ENCODE measurements at places on chromosomes 3 and 15. TPM values are rescaled to one million over a fixed set of nuclear protein-coding genes. Genes with fewer than 3 reads are reported as not detected.

GRCh38 chr3:186368176-186368575, 6.1 kb upstream of the DGKG start:
- no peak for DNase-seq

DNA sequence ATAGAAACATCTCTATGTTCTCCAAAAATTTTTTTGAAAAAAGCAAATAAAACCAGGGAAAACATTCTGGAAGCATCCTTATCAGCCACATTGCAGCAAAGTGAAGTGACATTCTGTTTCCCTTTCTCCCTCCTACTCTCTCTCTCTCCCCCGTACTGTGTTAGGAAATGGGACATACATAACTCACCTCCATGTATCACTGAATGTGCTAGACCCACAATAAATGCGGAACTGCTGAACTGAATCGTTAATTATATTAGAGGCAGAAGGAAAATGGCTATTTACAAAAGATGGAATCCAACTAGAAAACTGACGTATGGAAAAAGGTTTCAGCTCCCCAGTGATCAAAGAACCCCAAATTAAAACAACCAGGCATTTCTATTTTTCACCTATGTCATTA, 129.8 kb downstream of the MINAR1 start:
- no peak for DNase-seq

DNA sequence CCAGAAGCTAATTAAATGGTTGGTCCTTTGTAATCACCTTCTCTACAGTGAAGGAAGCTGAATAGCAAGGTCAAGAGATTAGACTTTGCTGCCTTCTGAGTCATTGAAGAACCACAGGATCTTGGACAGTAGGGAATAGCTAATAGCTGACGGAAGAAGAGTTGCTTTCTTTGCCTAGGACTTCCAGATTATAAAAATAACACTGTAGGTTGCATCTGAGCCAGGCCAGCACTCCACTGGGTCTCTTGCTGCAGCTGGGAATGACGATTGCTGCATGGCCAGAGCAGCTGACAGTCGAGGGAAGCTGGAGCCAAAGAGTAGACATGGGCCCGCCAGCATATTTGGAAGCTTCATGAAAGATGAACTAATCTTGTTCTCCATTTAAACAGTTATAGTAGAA, 81.5 kb upstream of the KCNMB2 start:
- peak; percentile 79 for DNase-seq

- no peak for DNase-seq
Measured at GRCh38 chr3:106745344-106746168, 631.7 kb upstream of the CCDC54 start.

GRCh38 chr3:132720228-132720627, 2.0 kb downstream of the NPHP3 start:
- DNase-seq = no peak

DNA sequence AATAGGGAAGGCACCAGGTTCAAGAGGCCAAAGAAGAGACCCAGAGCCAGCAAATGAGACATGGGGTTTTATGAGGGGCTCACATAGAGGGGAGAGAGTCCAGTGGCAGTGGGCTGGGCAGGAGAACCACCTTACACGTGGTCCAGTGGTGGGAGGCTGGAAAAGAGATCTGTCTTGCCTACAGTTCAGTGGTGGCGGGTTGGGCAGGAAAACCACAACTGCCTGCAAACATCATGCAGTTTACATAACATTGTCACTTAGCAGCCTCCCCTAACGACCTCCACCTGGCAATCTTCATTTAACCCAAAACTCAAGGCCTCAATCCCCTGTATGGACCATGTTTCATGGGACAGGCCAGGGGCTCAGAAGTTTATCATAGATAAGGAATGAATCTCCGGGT, 29.1 kb downstream of the CRYGS start:
- DNase-seq = no peak

DNA sequence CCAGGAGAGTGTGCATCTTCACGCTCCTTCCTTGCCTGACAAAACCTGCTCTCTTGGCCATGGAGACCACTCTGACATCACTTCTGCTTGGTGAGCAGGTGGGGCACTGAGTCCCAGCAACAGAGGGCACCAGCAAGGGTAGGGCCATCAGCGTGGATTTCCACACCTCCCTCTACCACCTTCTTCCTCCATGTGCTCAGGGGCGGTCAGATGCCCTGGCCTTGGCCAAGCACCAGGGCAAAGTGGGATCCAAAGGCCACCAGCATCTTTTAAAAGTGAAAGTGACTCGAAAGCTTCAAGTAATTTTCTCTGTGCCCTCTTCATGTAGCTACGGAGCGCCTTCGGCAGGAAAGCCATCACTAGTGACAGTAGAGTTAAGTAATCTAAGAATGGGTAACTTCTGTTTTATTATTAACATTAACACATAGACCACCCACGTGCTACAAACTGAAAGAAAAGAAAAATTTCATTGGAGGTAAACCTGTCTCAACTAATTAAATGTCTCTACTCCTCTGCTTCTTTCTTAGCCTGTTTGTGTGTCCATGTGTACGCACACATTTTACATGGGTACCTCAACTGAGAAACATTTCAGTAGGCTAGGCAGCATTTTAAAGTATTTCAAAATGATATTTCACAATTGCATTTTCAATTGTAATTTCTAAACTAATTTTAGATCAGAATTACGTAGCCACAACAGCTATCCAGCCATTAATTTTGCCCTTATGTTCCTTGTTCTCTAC, 57.9 kb downstream of the CHSY1 start:
- no peak for DNase-seq

DNA sequence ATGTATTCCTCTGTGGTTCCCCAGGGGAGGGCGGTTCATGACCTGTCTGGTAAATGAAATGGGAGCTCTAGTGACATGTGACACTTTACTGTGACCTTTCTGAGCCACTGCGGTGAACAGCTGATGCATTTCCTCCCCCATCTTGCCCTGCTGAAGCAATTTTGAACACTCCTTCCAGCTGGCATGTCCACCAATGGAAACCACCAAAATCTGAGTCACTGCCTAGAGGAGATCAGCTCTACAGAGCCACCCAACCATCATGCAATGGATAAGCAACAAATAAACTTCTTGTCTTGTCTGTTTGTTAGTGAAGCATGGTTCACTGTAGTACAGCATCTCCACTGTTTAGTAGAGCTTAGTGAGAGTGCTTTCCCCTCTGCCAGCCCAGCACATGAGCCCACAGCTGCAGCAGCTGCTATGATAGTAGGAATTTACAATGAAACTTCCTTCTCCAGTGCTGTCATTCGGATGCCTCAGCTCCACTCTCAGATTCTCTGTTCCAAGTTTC, 479.4 kb downstream of the NTRK3 start:
- DNase-seq = no peak

DNA sequence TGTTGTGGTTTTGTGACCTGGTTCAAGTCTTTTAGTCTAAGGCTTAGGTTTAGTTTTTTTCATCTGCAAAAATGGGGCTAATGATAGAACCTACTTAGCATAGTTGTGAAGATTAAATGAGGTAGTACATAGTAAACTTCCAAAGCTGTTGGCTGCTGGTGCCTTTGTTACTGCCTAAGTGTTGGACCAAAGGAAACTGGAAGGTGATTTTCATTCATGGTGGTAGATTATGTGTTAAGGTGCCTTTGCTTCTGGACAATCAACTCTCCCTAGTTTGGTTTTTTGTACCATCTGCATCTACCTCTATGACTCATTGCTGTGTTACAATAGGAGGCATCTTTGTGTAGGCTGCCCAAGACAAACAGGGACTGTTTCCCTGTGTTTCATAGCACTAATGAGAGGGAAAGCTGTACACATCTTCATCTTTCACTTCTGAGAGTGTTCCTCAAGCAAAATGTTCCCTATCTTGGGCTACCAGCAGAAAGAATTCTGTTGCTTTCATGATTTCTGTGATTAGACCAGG, 3.2 kb downstream of the MAP2K1 start:
- no peak for DNase-seq

GRCh38 chr3:12832350-12833221, 8.8 kb downstream of the RPL32 start:
- DNase-seq = no peak

DNA sequence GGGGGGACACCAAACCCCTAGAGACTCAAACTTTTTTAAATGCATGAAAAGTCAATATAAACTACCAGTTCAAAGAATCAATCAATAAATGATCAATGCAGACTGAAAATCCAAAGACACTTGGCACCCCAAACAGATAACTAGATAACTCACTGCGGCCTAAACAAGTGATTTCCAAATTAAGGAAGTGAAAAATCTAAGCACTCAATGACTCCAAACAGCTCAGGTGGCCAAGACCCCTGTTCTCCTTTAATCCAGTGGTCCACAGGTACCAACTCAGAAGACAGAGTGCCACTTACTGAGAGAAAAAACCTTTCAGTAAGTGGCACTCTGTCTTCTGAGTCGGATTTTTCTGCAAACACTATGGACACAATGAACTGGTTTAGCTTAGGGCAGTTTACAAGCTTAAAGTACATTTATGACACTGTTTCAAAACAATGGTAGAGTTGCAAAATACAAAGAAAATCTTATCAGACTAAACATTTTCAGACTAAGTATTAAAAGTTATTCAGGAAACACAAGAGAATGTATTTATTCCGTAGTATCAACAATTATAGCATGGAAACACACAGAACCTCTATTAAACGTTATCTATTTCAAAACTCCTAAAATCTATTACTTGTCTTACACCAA, 4.7 kb downstream of the DLG1 start:
- DNase-seq = no peak

GRCh38 chr3:134009345-134010000, 20.3 kb downstream of the SLCO2A1 start:
- DNase-seq = no peak

GRCh38 chr3:159904911-159905310, 83.7 kb upstream of the IL12A start:
- DNase-seq = no peak

DNA sequence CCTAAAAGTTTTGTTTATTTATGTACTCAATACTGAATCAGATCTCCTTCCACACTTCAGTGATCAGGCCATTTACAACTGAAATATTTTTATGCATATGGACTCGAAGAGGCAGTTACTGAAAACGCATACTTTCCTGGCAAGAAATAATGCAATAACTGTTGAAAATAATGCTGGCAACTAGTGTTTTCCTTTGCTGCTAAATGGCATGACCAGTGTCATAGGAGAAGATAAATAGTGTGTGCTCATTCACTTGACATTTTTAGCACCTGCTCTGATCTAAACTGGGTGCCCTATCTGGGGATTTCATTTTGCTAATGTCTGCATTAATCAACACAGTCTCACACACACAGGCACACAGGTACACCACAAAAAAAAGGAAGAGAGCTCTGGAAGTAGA, 695.2 kb downstream of the TUSC7 start:
- DNase-seq = no peak

GRCh38 chr15:70856177-70856883, 2.4 kb upstream of the LARP6 start:
- no peak for DNase-seq

GRCh38 chr3:100548053-100548452, 55.6 kb downstream of the TMEM45A start:
- no peak for DNase-seq

DNA sequence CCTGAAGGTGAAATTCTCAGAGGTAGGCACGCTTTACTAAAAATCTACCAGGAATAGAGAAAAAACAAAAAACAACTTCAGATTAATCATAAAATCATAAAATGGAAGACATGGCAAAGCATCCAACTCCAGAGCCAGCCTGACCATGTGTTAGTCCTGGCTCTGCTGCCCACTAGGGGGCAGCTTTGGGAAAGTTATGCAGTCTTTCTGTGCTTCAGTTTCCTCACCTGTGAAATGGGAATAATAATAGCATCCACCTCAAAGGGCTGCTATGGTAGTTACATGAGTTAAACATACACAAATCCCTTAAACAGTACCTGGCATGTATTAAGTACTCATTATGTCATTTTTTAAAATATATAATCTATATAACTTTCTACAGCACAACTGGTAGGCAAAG, 52.3 kb downstream of the WNT5A start:
- no peak for DNase-seq

DNA sequence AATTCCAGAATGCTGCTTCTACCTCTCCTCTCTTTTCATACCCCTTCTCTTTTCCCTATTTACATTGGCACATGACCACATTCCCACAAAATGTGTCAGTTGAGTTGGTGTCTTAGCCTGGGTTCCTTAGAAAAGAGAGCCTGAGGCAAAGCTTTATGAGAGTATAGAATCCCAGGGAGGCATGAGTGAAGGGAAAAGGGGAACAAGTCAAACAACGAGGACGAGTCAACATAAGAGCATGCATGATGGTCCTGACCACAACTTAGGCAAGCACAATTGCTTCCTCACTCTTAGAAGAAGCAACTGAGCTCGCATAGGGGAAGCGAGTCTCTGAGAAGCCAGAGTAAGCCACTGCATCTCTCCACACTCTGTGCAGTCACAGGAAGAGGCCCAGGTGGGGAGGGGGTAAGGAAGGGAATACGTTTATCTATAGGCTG, 15.4 kb upstream of the ZNF774 start:
- DNase-seq = peak; percentile 13

DNA sequence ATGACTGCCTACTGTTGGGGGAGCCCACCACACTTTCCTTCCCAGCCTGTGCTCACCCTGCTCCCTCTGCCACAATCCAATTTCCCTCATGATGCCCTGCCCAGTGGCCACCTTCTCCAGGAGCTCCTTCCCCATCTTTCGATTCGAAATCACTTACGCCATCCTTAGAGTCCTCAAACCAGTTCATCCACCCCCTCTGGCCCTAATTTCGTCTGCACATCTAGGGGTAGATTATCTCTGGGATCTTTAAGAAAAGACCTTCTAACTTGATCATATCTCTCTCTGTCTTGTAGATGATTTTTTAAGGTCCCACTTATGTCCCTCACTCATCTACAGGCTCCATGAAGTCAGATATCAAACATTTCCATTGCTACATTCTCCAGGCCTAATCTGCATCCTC, 17.1 kb downstream of the CYP19A1 start:
- no peak for DNase-seq

DNA sequence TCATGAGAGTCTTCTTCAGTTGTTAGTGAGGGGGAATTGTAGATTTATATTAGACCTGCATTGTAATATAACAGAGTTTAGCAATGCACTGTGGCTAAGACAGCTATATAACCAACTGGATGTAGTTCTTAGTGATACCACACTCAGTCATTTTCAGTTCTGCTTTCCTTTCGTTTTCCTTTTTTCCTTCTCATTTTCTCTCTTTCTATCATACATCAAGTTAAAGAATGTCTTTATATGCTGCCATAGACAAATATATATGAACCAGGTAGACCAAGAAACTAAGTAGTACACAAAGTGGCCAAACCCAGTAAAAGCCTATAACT, 43.7 kb upstream of the CD47 start:
- DNase-seq = no peak

The FGF12 gene
- polyA plus RNA-seq = 406 TPM

The ZNF501 gene
- 1.7 TPM for polyA plus RNA-seq

The FRMD5 gene
- polyA plus RNA-seq = 9.5 TPM

The OCA2 gene
- polyA plus RNA-seq = 0.15 TPM

The ZNF619 gene
- 1.0 TPM for polyA plus RNA-seq

The AHSG gene
- not detected for polyA plus RNA-seq

The GOLGA8N gene
- 30.2 TPM for polyA plus RNA-seq

The ETFA gene
- polyA plus RNA-seq = 217 TPM

The CLEC3B gene
- 355 TPM for polyA plus RNA-seq

The LRRC34 gene
- polyA plus RNA-seq = 0.80 TPM

The RLBP1 gene
- polyA plus RNA-seq = not detected

The LRRN1 gene
- polyA plus RNA-seq = 0.07 TPM

The HCLS1 gene
- 15.9 TPM for polyA plus RNA-seq

The CCDC13 gene
- polyA plus RNA-seq = 0.52 TPM

The CYP8B1 gene
- polyA plus RNA-seq = not detected

The CKMT1B gene
- polyA plus RNA-seq = 0.33 TPM

The HRG gene
- polyA plus RNA-seq = not detected

The LSG1 gene
- polyA plus RNA-seq = 17.9 TPM

The RNF111 gene
- polyA plus RNA-seq = 7.9 TPM

All from heart right ventricle (tissue), 16 donors.